ENCODE measurements at places on chromosomes 7 and 10.

GRCh38 chr7:7562736-7563135, 3.9 kb upstream of the MIOS start:
- DNase-seq = no peak

DNA sequence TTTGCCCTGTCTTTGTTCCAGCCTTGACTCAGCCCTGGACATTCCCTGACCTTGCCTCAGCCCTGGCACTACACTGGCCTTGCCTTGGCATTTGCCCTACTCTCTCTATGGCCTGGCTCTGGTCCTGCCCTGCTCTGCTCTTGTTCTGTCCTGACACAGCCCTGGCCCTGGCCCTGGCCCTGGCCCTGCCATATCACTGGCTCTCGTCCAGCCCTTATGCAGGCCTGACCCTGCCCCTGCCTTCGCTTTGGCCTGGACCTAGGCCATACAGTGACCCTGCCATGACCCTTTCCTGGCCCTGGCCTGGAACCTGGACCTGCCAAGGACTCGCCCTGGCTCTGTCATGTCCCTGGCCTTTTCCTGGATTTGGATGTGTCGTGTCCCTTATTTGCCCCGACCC, 646.0 kb downstream of the ZNF37A start:
- no peak for DNase-seq

DNA sequence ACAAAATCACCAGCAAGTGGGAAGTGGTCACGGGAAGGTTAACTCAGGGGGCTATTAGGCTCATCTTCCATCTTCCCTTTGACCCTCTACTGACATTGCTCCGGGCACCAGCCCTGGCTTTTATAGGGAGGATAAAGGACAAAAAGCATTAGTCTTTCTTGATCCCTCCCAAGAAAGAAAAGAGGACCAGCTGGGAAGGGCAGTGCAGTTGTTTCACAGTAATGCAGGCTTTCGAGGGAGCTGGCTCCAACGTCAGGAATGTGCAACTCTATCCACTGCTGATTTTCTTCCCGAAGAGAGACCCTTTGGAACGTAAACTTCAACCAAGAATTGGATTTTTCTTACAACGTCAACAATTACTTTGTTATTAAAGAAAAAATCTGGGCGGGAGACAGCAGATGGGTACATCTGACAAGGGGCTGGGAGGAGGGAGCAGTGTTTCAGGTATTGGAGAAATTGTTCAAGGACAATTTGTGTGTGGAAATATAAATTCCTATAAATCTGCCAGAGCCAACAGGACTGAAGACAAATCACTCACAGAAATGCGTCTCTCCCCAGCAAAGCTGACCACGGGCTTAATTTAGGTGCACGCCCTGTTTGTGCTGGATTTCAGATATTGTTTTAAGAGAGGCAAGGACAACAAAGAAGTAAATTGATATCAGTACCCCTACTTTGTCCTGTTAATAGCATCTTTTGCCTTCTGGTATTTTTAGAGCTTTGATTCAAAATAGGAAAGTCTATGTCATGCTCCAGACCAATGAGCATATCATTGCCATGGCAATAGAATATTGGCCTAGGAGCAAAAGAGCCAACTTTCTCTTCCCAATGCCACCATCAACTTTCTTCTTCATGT, 23.4 kb upstream of the ARID5B start:
- no peak for DNase-seq

DNA sequence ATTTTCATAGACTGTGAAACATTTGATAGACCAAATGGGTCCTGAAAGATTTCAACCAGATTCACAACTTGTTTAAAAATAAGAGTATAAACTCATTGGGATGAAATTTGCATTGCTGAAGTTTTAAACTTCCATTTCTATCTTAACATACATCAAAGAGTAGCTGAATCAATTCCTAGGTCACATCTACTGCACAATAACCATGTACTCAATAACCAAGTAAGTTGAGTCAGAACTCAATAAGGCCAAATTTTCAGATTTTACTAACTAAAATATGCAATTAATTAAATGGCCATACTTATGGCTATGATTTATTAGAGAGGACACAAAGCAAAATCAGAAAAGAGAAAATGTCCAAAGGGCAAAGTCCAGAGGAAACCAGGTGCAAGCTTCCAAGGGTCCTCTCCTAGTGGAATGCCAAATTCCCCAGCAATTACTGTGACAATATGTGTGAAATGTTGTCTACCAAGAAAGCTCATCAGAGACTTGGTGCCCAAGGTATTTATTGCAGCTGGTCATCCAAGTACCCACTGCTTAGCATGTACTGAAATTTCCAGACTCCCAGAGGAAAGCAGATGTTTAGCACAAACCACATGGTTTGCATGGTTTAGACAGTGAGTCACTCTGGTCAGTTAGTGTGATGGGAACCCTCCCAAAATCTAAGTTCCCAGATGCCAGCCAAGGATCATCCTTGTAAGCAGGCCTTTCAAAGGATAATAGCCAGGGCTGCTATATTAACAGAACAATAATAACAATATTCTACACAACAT, 238.9 kb downstream of the IPMK start:
- DNase-seq = no peak

DNA sequence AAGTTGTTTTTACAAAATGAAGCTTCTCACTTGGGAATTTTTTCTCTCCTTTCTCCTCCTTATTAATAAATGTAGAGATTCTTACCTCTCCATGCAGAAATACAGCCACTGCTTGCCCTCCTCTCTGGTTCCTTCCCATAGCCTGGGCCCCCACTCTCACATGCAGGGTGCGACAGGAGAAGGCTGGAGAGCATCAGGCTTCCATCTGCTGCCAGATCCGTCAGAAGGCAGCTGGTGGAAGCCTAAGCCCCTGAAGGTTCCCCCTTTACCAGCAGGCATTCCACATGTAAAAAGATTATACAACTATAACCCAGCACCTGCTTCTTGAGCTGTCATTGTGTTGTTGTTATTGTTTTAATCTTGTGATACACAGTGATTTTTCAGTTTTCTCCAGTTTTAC, 314.2 kb downstream of the LHFPL3 start:
- DNase-seq = no peak

DNA sequence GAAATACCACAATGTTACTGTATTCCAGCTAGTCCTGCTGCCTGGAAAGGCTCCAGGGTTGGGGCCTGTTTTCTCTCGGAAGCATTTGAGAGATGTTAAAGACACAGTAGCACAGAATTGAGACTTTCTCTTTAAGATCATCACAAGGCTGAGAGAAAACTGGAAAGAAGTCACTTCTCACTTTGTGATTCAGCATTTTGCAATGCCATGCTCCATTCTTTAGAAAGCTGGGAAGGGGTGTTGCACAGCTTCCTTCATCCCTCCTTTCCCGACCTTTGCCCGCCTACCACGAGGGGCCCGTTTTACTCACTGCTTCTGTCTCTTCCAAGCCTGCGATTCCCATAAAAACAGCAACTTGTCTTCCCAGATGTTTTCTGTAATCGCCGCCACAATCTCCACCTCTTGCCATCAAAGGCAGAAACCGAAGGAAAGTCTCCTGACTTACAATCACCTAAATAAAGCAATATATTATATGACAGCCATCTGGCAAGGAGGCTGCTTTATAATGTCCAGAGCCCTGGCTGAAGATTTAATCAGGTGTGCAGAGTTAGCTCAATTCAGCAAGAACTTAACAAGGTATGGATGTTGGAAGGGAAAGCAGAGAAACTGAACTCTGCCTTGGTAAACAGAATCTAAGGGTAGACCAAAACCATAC, 18.9 kb downstream of the NOD1 start:
- DNase-seq = no peak

DNA sequence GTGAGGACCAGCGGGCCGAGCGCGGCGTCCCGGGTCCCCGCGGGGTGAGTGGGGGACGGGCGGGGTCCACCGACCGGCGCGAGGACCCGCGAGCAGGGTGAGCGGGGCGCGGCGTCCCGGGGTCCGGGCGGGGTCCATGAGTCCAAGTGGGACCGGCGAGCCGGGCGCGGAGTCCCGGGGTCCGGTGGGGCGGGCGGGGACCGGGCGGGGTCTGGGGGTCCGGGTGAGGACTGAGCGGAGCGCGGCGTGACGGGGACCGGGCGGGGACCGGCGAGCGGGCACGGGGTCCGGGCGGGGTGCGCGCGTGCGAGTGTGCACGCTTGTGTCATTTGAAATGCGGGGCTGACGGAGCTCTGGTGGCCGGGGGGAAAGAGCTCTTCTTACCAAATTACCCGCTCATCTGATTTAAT, 765 bp downstream of the CELF2 start:
- no peak for DNase-seq

DNA sequence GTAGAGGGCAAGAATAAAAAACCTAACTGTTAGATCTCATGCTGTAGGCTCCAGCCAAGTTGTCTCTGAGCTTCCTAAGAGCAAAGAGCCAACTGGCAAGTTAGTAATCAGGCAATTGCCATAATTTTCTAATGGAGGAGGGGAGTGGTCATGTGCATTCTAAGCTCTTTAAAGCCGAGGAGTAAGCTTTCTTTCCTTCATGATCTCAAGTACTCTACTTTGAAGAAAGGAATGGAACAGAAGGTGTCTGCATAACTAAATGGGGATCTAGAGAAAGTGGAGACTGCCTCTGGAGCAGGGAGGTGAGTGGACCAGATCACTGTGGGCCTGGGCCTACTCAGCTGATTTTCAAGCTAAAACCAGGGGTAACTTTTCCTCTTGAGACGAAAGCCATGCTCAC, 37.7 kb upstream of the TOMM7 start:
- no peak for DNase-seq

DNA sequence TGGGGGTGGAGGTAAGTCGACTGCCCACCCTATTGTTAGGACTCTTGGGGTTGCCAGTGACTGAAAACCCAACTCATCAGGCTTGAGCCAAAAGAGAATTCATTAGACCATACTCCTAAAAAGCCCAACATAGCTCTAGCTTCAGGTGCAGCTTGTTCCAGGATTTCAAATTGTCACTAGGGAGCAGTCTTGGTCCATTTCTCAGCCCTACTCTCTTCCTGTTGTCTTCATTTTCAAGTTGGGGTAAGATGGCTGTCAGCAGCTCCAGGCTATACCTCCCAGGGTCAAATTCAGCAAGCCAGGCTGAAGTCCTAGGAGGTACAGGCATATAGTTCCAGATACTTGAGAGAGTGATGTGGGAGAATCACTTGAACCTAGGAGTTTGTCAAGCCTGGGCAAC, 14.9 kb upstream of the COL13A1 start:
- no peak for DNase-seq

DNA sequence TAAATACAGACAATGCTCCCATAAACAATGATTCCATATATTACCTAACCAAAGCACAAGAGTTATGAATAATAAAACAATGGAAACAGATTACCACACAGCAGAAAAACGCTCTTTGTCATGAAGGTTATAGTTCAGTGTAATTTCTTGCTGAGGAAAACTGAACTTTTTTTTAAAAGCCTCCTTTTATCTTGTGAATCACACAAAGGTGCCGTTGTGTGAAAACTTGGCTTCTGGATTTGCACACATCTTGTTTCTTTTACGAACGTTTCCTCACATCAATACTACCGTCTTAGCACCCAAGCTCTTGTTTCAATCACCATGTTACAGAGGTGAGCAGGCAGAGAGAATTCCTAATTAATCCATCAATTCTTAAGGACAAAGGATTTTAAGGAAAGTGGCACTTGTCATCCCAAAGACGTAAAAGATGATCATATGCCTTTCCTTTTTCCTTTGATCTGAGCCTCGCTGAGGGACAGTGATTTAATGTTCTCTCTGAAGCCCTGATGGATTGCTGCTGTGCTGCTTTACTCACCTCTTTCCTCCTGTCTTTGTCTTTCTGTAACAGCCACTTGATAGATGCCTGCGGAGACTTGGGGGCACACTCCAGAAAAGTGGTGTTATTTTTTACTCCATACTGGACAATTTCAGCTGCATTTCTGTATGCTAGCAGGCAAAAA, 110.1 kb downstream of the CD36 start:
- DNase-seq = no peak

- no peak for DNase-seq
Measured at GRCh38 chr7:43528576-43529354, 54.1 kb upstream of the STK17A start.

- no peak for DNase-seq
Measured at GRCh38 chr10:75061709-75062505, 49.5 kb upstream of the SAMD8 start.

- no peak for DNase-seq
Measured at GRCh38 chr10:31031205-31031557, 484 bp downstream of the ZNF438 start.

- no peak for DNase-seq
Measured at GRCh38 chr7:113649556-113649955, 269.3 kb downstream of the PPP1R3A start.

DNA sequence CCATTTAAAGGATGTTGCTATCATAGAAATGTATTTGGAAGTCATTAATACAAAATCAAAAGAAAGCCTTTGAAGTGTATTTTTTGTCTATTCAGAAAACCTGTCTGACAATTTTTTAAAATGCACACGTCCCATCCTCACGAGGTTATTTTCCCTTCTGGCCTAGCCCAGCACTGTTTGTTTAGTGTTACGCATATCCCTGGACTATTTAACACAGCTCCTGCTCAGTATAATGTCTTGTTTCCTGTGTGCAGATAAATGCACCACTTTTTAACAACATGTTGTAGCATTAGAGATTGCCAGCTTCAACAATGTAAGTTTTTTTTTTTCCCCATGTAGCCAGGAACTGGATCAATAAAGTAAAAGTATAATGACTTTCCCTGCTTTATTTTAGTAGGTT, 102.6 kb upstream of the SFMBT2 start:
- DNase-seq = no peak

DNA sequence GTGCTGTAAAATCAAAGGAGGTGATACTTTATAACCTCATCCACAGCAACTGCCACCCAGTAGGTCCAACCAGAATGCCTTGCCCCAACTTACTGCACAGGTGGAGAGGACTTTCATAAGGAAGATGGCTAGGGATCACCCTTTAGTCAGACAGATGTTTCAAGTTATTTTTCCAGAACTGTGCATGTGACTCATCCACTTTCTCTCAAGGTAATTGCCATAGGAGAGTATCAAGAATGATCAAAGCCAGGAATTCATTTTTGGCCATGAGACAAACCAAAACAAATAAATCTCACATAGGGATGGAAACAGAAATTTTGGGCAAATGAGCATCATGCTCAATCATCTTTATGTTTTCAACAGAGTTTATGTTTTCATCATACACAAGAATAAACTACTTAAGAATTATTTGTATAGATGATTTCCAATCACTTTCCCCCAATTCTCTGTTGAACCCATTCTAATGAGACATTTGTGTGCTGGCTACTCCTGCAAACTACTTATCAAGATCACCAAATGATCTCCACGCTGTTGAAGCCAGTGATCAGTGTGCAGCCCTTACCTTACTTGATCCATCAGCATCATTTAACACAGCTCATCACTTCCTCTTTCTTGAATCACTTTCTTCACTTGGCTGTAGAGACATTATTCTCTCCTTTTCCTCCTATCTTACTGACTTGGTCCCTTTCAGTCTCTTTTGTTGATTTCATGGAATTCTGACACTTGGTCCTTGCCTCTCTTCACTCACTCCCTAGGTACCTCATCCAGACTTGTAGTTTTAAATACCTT, 74.0 kb downstream of the SLC16A9 start:
- DNase-seq = no peak

DNA sequence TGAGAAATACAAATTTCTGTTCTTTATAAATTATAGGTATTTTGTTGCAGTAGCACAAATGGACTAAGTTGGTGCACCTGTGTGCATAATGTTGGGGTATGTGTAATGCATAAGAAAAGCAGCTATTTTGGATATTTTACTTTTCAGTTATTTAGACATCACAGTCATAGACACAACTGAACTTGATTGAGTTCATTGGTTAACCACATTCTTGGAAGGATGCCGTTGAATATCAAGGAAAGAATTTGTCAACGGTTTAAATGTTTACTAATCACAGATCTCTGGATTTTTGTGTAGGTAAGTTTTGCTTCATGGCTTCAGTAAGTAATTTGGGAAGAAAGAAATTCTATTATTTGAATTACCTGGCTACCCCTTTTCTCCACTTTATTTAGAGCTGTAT, 4.1 kb downstream of the OTUD1 start:
- DNase-seq = no peak
